ENCODE measurements at places on chromosomes 3 and 15. TPM values are rescaled to one million over a fixed set of nuclear protein-coding genes. Genes with fewer than 3 reads are reported as not detected.

GRCh38 chr3:168197162-168197561 lies 101.4 kb upstream of the GOLIM4 start:
- no peak for DNase-seq

DNA sequence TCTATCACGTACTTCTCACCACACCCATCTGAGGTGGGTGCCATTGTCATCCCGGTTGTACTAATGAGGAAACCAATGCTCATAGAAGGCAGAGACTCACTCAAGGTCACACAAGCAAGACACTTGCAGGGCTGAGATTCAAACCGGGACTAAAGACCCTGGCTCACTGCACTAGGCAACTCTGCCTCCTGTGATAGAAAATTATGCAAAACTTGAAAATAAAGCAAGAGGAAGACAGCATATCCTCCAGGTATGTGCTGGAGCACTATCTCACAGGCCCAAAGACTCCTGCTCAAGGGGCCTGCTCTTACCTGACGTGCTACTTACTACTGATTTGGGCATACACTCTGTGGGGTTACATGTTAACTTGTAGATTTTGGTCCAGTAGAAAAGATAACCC lies 25.6 kb downstream of the ANXA2 start:
- no peak for DNase-seq

DNA sequence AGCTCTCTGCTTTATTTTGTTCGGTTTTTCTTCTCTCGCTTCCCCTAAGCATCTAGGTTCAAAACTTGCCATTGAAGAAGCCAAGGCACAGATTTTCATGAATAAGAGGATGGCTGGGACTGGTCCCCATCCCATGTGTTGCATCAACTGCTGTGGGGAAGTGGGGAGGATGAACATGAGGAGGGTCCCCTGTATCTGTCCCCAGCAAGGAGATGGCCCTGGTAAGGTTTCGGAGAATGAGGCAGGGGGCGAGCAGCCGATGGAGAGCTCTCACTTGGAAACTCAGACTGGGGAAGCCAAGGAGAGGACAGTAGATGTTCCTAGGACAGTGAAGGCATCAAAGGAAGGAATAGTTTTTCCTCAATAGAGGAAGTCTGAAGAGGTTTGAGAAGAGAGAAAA lies 142.0 kb upstream of the ATP2B2 start:
- no peak for DNase-seq

DNA sequence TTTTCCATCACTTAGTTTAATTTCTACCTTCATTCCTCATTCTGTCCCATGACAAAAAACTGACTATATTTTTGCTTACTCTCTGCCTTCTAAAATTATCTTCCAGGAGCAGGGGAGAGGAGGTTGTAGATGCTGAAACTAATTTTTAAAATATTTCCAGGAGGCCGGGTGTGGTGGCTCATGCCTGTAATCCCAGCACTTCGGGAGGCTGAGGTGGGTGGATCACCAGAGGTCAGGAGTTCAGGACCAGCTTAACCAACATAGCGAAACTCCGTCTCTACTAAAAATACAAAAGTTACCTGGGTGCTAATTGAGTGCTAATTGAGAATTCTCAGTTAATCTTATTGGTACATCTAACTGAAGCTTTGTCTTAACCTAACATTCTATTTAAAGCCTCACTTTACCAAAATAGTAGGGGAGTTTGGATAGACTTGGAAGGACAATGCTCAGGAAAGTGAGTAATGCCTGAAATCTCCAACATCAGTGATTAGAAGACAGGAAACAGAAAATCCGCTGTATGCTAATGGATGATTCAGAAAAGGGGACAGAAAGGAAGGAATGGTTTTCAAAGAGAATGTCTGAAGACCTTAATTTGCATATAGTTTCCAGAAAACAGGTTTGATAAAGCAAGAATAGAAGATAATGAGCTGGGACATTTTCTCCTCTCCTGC lies 336.1 kb downstream of the GBE1 start:
- no peak for DNase-seq

DNA sequence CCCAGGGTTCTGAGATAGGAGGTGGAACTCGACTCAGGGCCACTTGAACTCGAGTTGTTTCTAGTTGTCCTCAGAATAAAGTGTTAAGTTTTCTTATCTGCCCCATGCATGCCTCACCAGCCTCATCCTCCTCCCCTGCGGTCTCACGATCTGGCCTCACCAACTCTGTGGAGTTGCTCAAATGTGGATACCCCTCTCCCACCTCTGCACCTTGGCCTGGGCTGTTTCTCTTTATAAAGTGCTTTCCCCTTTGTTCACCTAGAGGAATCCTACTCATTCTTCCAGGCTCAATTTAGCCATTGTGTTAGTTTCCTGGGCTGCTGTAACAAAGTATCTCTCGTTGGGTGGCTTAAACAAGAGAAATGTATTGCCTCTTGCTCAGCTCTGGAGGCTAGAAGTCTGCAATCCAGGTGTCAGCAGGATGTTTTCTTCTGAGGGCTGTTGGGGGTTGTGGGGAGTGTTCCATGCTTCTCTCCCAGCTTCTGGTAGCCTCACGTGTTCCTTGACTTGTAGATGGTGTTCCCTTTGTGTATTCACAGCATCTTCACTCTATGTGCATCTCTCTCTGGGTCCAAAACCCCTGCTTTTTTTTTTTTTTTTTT lies 100.7 kb downstream of the MEX3B start:
- no peak for DNase-seq

DNA sequence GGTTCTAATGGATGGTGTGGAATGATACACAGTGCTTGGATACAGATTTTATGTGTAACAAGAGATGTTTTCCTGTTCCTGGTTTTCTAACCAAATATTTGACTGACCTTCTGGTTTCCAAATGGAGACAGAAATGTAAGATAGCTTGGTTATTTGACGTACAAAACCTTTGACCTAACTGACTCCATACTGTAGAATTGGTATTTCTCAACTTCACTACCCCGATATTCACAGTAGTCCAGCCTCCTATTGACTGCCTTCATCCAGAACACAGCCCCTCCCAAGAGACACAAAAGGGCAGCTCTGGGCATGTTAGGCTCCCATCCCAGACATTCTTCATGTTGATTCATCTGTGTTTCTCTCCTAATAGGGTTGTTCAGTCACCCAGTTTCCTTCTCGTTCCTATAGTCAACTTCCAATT lies 33.4 kb downstream of the MYO1E start:
- no peak for DNase-seq

DNA sequence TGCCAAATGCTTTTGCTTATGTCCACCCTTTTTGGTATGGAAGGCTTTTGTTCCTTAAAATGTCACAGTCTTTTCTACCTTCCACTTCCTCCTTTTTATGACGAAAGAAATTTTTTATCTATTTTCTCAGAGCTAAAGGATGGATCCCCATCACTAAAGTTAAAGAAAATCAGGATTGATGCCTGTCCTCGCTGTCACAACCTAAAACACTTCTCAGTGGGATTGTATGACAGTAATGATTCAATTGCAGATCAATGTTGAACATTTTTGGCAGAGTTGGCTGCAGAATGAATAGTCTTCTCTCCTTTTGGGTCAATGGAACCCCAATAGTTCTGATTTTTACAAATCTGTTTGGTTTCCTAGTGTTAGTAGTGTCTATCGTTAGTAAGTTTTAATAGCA lies 549.8 kb upstream of the ROBO2 start:
- DNase-seq: no peak

DNA sequence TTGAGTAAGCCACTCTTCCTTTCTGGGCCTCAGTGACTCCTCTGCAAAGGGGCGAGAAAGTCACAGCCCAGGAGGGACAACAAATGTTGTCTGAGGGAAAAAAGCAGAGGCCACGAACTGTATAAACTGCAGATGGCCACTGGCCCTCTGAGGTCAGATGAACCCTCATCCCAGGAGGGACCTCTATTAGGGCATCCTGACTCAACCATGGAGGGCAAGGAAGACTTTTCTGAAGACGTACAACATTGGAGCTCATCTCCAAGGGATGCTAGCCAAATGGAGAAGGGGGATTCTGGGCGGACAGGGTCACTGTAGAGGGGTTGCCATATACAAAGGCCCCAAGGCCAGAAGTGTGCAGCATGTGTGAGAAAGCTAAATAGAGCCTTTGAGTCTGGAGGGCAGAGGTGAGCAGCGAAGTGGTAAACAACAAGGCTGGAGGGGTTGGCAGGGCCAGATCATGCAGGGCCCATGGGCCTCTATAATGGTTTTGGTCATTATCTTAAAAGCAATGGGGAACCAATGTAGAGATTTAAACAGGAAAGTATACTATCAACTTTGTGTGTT lies 16.7 kb downstream of the GRAMD2A start:
- no peak for DNase-seq

DNA sequence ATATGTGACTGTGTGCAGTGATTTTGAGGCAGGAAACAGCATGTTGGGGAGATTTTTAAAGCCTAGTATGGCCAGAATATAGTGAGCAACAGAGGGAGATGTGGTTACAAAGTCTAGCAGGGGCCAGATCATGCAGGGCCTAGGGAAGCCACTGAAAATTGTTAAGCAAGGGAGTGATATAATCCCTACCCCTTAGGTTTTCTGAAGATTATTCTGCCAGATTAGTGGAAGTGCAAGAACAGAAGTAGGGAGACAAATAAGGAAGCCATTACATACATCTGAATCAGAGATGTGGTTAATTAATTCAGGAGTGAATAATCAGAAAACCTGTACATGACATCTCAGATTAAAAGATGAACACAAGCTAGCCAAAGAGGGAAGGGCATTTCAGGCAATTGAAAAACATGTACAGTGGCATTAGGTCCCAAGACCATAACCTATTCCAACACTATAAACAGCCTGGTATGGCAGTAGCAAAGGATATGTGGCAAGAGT lies 54.8 kb downstream of the MSL2 start:
- no peak for DNase-seq

DNA sequence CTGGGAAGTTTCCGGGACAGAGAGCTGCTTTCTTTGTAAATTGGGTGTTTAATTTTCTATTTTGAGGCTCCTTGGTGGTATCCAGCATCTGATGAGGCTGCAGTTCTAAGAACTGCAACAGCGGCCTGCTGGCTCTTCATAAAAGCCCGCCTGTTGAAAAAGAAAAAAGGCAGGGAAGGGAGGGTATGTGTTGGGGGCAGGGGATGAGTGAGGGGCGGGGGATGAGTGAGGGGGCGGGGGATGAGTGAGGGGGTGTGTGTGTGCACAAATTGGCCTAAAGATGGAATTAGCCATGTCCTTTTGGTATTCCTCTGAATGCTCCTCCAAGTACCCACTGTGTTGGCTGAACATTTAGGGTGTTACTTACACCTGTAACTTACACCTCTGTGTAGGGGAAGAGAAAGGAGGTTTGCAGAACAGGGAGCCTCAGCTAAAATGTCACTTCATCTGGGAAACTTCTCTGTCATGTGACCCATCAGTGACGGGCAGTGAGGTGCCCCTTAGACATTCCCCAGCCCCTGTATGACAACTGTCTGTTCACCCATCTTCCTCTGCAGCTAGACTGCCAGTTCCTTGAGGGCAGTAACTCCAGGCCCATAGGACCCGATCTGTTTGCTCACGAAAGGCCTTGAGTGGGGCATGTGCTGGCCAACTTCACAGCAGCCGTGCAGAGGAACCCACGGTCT lies 57.6 kb downstream of the LRIG1 start:
- peak; percentile 70 for DNase-seq

GRCh38 chr3:42052132-42052483 lies 39.0 kb upstream of the TRAK1 start:
- DNase-seq: no peak

GRCh38 chr15:58513726-58514336 lies 82.0 kb downstream of the LIPC start:
- peak; percentile 27 for DNase-seq

GRCh38 chr3:20288050-20288449 lies 102.0 kb upstream of the SGO1 start:
- no peak for DNase-seq

GRCh38 chr15:90629217-90629616 lies 87.9 kb upstream of the BLM start:
- no peak for DNase-seq

DNA sequence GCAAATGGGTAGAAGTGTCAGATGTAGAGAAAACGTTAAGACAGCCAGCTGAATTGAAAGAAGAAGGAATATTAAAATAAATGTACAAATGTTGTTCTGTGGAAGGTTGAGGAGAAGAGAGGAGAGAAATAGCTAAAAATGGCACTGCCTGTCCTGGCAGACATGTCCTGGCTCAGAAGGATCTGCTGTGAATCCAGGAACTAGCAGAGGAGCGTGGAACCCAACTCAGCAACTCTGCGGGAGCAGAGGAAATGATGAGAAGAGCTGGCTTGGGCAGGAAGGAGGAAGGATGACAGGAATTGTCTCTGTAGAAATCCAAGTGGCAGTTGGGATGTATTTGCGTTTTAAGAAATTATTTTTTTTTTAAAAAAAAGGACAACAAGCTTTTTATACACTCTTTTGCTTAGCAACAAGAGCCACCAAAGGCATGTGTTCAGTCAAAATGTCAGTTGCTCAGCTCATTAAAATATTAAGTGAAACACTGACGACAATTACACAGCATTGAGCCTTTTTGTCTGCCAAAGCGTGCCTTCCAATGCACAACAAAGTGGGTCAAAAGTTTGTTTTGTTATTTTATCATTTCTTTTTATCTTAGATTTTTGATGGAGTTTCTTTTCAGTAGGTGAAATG lies 16.1 kb downstream of the NANOGP8 start:
- DNase-seq: no peak

GRCh38 chr3:16079519-16079918 lies 95.0 kb upstream of the GALNT15 start:
- no peak for DNase-seq

RARRES1 gene
- 4.9 TPM for total RNA-seq

CILP gene
- total RNA-seq: 24.4 TPM

GOLGA8S gene
- 0.10 TPM for total RNA-seq

FGF7 gene
- 44.2 TPM for total RNA-seq

CKMT1A gene
- total RNA-seq: 7.1 TPM

All from skin of body (tissue), 3 donors.